ENCODE measurements at places on chromosomes 13 and 19.

GRCh38 chr19:50184196-50184595 is 19.2 kb upstream of the MYH14 start:
- no peak for DNase-seq

DNA sequence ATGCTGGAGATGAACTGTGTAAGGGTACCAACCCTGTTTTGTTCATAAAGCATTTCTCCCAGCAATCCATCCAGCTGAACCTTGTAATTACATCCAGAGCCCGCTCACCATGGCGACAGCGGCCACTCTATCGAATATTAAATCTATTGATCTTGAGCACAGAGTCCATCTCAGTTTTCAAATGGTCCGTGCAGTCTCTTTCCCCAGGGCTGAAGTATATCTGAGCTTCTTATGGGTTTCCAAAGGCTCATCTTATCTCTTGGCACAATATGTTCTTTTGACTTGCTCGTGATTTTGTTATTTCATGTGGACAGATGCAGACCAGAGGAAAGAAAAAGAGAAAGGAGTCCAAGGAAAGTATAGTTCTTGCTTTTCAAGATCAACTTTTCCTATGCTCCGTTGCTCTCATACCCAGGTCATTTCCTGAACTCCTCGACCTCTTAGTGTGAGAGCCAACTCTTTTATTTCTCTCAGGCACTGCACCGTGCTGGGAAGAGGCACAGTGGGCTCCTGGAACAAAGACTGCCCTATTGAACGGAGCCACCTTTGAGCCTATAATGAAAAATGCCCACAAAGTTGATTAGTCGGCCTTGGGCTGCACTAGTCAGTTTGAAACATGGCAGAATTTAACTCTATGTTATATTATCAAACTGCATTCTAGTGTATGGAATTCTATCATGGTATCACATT is 66.7 kb downstream of the RFC3 start:
- DNase-seq = peak; percentile 50

DNA sequence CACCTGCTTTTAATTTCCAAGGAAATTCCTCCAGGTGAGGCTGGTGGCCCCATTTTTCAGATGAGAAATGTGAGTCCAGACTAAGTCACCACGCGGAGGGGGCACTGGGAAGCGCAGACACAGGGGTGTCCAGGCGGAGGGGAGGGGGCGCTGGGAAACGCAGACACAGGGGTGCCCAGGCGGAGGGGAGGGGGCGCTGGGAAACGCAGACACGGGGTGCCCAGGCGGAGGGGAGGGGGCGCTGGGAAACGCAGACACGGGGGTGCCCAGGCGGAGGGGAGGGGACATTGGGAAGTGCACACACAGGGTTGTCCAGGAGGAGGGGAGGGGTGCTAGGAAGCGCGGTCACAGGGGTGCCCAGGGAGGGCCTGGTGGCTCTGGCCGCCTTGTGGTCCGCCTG is 3.5 kb downstream of the GRK1 start:
- peak; percentile 3 for DNase-seq

DNA sequence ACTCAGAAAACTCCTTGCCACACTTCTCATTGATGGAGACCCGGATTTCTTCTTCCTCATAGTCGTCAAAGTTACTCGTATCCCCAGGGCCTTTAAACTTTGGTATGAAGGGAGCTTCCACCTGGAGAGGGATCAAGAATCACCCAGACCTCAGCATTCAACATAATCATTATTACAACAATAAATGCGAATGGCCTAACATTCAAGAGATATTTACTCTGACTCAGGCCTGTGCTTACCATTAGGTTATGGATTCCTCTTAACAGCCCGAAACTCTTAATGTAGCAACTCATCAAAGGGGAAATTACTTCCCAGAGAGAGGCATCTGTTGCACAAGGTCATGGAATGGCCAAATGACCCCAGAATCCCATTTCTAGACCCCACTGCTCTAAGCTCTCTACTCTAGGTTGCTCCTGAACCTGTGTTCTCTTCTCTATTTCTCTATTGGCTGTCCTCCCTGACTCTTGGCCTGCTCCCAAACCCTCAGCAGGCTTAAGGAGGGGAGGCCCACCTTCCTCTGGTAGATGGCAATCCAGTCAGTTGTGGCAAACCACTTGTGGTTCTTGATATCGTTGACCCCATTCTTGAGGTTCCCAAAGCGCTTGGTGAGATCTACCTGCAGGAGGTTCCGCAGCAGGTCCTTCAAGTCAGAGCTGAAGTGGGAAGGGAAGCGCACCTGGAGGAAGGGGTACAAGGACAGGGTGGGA is 2.7 kb upstream of the SAMD1 start:
- DNase-seq = no peak

- DNase-seq = no peak
These were observed 220.7 kb upstream of the MIR17HG start for GRCh38 chr13:91126806-91127205.
